ENCODE measurements at places on chromosomes 5 and 9. TPM values are rescaled to one million over a fixed set of nuclear protein-coding genes. Genes with fewer than 3 reads are reported as not detected.

GRCh38 chr9:3441197-3441816 is 84.5 kb downstream of the RFX3 start:
- peak; percentile 79 for DNase-seq

DNA sequence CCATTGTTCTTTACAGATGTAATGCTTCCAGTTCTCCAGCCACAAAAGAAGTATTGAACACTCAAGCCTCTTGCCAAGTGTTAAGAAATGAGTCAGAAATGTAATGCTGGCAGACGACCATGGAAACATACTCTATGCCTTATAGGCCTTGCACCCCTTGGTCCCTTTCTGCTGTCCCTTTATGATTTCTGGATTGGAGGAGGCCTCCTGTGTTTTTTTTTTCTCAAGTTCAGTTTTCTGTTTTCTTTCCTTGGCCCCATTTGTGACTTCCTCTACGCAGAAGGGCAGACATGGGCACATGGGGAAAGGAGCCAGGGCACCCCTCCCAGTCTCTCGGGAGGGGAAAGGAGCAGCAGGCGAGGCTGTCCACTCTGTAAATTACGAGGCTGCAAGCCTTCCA is 53.4 kb downstream of the SNX18 start:
- peak; percentile 92 for DNase-seq

GRCh38 chr9:76403352-76403751 is 9.1 kb upstream of the RFK start:
- peak; percentile 90 for DNase-seq

DNA sequence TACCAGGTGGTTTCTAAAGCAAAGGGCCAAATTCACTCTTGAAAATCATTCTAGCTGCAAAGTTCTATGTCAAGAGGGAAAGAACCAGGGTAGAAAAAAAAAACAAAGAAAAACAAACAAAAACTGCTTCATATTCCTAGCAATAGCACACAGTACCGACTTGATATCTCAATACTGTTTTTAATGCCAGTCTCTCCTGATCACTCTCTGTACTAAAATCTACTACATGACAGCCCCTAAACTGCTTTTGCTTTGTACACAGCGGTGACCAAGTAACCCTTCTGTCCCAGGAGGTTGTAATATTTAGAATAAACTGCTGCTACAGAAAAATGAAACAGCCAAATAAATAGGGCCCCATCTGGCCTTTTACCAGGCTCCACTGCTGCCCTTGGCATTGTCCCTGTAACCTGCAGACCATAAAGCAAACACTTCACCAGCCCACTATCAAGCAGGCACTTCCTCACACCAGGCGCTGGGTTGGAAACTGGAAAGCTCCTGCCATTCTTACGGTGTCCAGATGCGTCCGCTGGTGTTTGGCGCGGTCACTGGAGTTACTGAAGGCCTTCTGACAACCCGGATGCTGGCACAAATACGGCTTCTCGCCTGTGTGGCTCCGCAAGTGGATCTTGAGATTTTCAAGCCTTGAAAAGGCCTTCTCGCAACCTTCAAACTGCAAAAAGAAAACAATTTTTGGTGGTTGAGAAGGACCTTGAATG is 363.2 kb downstream of the GLIS3 start:
- DNase-seq: no peak

DNA sequence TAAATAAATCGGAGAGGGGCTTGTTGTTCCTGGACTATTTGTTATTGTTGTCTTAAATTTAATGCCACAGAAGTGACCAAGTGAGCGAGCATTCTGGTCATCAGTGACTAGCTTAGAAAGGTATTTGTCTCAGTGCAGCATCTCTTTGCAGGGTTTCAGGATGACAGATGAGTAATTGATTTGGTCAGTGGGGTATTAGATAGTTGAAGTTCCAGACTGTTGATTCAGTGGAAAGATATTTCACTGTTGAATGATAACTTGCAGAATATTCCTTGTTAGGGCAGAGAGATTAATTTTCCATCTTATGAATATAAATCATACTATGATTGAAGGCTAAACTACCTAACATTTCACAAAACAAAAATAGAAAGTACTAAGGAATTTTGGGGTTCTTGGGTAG is 122.4 kb downstream of the TRIO start:
- DNase-seq: peak; percentile 83

DNA sequence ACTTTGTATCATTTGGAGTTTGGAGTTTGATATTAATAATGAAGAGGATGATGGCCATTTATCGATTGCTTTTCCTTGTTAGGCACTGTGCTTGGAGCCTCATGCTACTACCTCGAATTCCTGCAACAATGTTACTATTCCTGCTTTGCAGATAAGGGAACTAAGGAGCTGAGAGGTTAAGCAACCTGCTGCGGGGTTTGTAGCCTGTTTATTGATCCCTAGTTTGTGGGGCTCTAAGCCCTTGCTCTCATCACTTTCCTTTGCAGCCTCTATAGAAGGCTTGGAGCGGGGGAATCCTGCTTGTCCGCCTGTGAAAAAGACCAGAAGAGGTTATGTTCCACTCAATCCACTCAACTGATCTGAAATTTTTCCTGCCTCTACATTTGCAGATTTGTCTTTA is 15.8 kb downstream of the ARHGEF28 start:
- DNase-seq: no peak

DNA sequence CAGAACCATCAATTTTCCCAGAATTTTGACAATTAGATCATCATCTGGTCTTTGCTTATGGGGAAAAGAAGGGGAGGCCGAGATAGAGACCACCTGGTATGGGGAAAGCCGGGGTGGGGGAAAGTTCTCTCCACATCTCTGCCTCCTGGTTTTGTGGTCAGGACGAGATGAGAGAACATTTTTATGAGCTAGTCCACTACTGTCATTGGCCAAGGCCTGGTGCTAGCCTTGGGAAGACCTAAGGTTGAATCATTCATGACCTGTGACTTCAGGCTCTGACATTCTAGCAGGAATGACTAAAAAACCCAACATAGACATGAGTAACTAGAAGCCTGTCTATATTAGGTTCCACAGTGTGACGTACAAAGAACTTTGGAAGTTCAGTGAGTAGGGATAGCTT is 135.2 kb downstream of the PTTG1 start:
- DNase-seq: no peak

DNA sequence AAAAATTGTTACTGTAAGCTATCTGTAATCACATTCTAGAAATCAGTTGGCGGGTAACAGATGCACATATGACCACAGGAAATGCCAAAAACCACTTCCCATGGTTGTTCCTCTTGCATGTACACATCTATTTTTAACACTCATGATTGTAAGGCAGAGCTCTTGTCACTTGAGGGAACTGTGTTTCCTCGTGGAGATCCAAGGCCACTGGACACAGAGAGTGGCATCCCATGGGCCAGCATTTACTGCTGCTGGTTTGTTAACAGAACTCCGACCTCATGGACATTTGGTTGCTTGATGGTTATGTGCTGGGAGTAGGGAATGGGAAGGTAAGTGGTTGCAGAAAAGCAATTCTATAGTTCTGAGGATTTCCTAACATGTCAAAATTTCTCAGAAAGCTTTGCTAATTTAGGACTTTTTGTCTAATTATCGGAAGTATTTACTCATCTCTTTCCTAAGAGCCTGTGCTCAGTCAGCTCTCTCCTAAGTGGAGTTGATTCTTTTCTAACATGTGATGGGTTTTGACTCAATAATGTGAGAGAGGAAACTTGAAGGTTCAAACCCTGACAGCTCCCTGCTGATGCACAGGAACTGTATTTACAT is 202.0 kb upstream of the NR3C1 start:
- DNase-seq: peak; percentile 35

DNA sequence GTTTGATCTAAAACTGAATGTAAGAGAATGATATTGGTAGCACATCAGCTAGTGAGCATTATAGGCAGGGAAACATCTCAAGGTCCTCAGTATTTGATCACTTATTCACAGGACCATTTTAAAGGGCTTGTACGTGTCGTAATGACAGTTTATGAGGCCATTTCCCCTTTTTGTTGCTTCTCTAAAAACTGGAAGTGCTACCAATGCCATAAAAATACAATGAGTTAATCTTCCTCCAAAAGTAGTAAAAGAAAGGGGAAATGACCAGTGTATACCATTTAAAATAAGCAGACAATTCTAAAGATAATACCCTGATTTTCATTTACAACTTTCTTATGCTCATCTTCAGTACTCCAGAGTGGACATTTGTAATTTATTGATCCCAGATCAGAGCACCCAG is 285.8 kb upstream of the PCSK5 start:
- DNase-seq: no peak

DNA sequence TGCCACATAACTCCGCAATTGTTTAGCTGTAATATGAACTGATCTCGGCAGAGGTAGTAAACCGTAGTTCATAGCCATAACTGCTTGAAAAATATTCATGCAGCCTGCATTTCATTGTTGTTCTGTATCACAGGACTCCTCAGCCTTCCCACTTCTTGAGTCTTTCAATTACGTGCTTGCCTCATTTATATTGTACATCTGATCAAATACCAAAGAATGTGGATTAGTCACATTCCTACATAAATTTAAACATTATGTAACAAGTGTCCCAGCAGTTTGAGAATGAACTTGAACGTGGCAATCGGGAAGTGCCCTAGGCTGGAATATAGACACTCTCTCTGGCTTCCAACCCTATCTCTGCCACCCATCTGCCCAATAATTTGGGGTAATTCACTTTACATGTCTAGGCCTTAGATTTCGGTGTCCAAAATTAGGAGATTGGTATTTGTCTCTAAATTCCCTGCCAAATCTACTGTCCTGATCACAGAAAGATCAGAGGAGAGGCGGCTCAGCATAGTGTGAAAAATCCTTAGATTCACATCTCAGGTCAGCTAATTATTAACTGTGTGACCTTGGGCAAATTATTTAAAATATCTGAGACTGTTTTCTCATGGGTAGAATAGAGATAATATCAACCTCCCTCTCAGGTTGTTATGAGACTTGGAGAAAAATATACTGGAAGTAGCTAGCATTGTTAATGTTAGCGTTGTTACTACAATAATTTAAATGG is 215.1 kb upstream of the RFX3 start:
- no peak for DNase-seq

- DNase-seq: no peak
Measured at GRCh38 chr5:62310426-62311143, 4.6 kb downstream of the KIF2A start.

GRCh38 chr5:173035904-173036707 is 20.0 kb upstream of the CREBRF start:
- DNase-seq: no peak

- no peak for DNase-seq
Measured at GRCh38 chr9:73294336-73294735, 142.7 kb downstream of the ANXA1 start.

- DNase-seq: no peak
Measured at GRCh38 chr9:94639061-94639998, at the start of gene FBP1. Gene FBP1 (minus strand): TSS chr9:94639518. CDS start chr9:94639310, 208 bp downstream.

GRCh38 chr5:123119334-123119986 is 30.4 kb downstream of the PRDM6 start:
- DNase-seq: peak; percentile 83

Gene NXNL2
- total RNA-seq: 0.74 TPM

Gene TAF11L10
- not detected for total RNA-seq

Gene OSTF1
- total RNA-seq: 27.7 TPM

Gene PCDHAC2
- not detected for total RNA-seq

Gene RANBP17
- total RNA-seq: 10.6 TPM

Gene C9
- total RNA-seq: not detected

Gene SLIT3
- total RNA-seq: 52.5 TPM

Gene DRD1
- total RNA-seq: 0.18 TPM

Gene LPAR1
- total RNA-seq: 39.2 TPM

Gene ZFR
- total RNA-seq: 61.2 TPM

Gene SREK1IP1
- 13.3 TPM for total RNA-seq
